A549 treated with CORT108297 at 1 μM for 4 hours (cell line): ENCODE measurements at places on chromosomes 6 and 20. TPM values are rescaled to one million over a fixed set of nuclear protein-coding genes. Genes with fewer than 3 reads are reported as not detected.

Gene ANGPT4
- total RNA-seq: 0.01 to 0.04 TPM (median 0.02 TPM) in 4 of 5 replicates, not detected in the other

Gene MSH5
- total RNA-seq: 11.5 to 15.5 TPM (median 14.0 TPM) in 5 replicates

Gene ANKEF1
- total RNA-seq: 6.9 to 7.8 TPM (median 7.2 TPM) in 5 replicates

Gene BMP5
- total RNA-seq: 0.01 to 0.05 TPM in 2 of 5 replicates, not detected in the others

Gene PACRG
- total RNA-seq: 0.12 TPM in 1 of 5 replicates, not detected in the others

Gene SLA2
- not detected in 5 replicates for total RNA-seq

Gene HSD17B8
- total RNA-seq: 12.9 to 17.5 TPM (median 16.9 TPM) in 5 replicates

Gene RFX6
- 0.03 TPM in 1 of 5 replicates, not detected in the others for total RNA-seq

Gene RTN4IP1
- total RNA-seq: 8.7 to 11.1 TPM (median 9.5 TPM) in 5 replicates

Gene EPHA7
- 0.09 to 0.11 TPM (median 0.09 TPM) in 5 replicates for total RNA-seq

Gene C20orf144
- 0.08 to 0.13 TPM (median 0.10 TPM) in 4 of 5 replicates, not detected in the other for total RNA-seq

Gene PAX1
- 0.03 to 0.10 TPM (median 0.05 TPM) in 3 of 5 replicates, not detected in the others for total RNA-seq

Gene TGM3
- 0.03 TPM in 3 of 5 replicates, not detected in the others for total RNA-seq

Gene CDSN
- 0.03 TPM in 1 of 5 replicates, not detected in the others for total RNA-seq

Gene PCK1
- 0.05 to 0.09 TPM (median 0.06 TPM) in 3 of 5 replicates, not detected in the others for total RNA-seq
